Muscle of leg (tissue), 16 donors: ENCODE measurements at places on chromosomes 4 and X. TPM values are rescaled to one million over a fixed set of nuclear protein-coding genes. Genes with fewer than 3 reads are reported as not detected.

LANCL3 gene
- 0.13 TPM for total RNA-seq

PNMA5 gene
- total RNA-seq, result not detected

SMR3A gene
- total RNA-seq, result not detected

RASGEF1B gene
- 6.0 TPM for total RNA-seq

RNF128 gene
- 0.09 TPM for total RNA-seq

PGAM4 gene
- total RNA-seq, result 0.13 TPM

COX7B2 gene
- total RNA-seq, result not detected

HSFX2 gene
- total RNA-seq, result 0.75 TPM

IQCM gene
- total RNA-seq, result not detected

DNA sequence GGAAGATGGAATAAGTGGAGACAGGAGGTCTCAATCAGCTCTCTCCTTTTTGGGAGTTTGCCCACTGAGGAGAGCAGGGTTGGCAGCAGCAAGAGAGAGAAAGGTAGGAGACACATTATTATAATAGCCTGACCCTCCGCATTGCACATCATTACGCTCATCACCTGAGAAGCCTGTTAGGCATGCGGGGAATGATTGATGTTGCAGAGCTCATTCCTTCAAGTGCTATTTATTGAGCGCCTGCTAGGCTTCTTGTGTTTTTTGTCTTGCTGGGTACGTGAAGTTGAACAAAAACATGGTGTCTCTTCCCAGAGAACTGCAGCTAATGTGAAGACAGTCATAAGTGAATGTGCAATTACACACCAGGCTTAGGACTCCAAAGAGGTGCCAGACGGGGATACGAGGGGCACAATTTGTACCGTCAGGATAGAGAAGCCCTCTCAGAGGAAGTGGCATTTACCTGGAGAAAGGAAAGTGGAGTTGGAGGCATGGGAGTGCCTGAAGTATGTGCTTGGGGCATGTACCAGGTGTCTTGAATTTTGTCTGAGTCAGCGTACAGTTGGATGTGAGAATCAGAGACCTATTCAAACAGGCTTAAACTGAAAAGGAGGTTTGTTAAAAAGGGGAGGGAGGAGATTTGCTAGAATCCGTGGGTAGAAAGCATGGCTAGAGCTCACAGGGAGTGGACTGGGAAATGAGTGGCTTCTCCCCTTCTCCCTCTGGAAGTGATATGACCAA lies 90.2 kb upstream of the SOD3 start:
- no peak for DNase-seq

DNA sequence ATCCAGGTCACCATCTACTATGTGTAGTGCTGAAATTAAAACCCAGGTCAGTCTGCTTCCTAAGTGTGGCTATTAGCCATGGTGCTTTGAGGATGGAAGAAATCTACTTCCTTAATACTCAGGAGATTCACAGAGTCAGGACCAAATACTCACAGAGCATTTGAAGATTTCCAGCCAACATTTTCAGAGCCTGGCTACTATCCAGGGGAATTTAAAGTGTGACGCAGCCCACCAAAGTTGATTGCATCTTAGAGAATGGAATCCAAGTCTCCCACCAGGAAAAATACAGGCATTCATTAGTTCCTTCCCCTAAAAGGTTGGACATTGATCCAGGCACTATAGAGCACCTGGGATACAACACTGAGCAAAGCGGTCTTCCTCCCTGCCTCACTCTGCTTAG lies 83.8 kb downstream of the HS3ST1 start:
- DNase-seq, result no peak

DNA sequence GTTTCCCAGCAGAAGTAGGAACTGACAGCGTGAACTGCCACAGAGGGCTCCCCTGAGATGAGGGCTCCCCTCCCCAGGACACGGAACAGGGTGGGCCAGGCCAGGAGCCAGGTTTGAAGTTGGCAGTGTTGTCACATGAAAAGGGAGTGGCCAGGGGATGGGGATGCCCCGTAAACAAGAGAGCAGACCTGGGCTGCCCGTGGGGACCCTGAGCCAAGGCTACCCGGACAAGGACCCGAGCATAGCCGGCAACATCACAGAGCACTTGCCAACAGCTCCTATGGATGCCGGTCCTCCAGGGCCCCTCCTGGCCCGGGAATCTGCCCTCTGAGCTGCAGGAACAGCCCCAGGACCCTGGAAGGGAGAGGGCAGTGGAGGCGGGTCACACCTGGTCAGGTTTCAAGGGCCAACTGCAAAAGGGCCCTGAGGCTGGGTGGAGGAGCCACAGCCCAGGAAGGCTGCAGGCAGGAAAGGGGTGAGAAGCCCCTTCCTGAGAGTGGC lies 102.1 kb downstream of the CPZ start:
- DNase-seq, result no peak

- DNase-seq, result no peak
Measured at GRCh38 chrX:19852014-19853005, 35.1 kb downstream of the SH3KBP1 start.

- DNase-seq, result no peak
Measured at GRCh38 chr4:176529574-176529973, 209.8 kb downstream of the SPCS3 start.

DNA sequence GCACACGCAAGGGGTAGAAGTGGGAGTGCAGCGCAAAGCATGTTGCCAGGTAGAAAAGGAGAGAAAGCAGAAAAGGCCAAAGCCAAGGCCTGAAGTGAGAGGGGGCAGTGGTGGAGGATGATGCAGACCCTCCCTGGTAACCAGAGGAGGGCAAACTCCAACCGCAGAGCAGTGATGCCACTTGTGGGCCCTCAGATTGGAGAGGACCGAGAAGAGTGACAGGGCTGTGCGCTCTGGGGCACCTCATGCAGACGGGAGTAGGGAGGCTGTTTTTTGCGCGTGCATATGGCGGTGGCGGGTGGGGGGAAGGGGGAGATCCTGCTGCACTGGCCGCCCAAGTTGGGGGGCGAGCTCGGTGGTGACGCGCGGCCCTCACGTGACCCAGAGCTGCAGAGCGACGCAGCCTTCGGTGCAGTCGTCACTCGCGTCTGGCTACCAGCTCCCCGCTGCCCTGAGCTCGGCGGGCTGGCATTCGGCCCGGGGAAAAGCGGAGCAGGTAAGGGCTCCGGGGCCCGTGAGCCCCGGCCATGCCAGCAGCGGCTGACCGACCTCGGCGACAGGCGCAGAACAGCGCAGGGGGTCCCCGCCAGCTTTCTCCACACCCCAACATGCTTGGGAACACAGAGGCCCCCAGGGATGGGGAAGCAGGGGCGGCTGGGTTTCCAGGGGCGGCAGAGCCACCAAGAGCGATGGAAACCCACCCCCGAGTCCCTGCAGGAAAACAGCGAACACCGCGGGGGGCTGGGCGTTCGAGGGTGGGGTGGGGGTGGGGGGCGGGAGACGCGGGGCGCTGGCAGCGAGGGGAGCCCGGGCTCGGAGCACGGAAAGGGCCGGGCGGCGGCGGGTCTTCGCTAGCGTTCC lies at the start of gene BEX3:
Gene BEX3, plus strand, starts transcription at position 421 of the 861 bp plus-strand sequence. CDS start 984 bp downstream, outside the sequence.
- DNase-seq, result peak; percentile 76

- DNase-seq, result no peak
Measured at GRCh38 chrX:66130469-66130868, 33.6 kb upstream of the HEPH start.

DNA sequence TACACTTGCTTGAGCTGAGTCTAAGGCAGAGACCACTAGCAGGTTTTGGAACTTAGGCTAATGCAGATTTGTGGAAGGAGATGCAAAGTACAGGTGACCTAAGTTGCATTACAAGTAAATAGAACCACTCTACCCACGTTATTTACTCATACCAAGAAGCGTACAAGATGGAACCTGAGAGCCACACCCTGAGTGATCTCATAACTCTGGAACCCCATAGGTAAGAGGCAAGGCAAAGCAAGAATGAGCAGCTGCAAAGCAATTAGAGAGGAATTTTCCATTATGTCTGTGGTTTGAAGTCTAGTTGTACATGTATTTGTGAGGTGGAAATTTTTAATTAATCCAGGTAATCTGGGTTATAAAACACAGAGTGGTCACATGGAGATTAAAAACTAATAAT lies 55.4 kb downstream of the CC2D2A start:
- DNase-seq, result no peak

GRCh38 chrX:139932901-139933796 lies at the start of gene ATP11C:
ATP11C (minus strand) TSS chrX:139933053; CDS start chrX:139932042, 1,011 bp downstream.
- peak; percentile 93 for DNase-seq

DNA sequence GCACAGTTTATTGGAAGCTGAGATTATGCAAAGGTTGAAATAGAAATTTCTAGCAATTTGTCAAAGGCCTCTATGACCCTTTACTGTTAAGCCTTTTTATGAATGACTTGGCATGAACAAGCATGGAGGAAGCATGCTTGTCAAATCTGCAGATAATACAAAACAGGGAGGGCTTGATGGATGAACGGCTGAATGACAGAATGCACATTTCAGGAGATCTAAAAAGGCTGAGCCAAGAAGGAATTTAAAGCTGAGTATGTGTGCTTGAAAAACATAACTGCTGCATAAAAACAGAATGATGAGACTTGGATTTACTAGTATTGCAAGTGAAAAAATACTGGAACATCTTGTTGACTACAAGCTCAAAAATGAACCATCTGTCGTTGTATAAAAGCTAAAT lies 29.0 kb upstream of the UBE2K start:
- no peak for DNase-seq

GRCh38 chr4:13907255-13907751 lies 279.8 kb upstream of the BOD1L1 start:
- no peak for DNase-seq

- no peak for DNase-seq
Measured at GRCh38 chrX:148535639-148536038, 35.2 kb downstream of the AFF2 start.

DNA sequence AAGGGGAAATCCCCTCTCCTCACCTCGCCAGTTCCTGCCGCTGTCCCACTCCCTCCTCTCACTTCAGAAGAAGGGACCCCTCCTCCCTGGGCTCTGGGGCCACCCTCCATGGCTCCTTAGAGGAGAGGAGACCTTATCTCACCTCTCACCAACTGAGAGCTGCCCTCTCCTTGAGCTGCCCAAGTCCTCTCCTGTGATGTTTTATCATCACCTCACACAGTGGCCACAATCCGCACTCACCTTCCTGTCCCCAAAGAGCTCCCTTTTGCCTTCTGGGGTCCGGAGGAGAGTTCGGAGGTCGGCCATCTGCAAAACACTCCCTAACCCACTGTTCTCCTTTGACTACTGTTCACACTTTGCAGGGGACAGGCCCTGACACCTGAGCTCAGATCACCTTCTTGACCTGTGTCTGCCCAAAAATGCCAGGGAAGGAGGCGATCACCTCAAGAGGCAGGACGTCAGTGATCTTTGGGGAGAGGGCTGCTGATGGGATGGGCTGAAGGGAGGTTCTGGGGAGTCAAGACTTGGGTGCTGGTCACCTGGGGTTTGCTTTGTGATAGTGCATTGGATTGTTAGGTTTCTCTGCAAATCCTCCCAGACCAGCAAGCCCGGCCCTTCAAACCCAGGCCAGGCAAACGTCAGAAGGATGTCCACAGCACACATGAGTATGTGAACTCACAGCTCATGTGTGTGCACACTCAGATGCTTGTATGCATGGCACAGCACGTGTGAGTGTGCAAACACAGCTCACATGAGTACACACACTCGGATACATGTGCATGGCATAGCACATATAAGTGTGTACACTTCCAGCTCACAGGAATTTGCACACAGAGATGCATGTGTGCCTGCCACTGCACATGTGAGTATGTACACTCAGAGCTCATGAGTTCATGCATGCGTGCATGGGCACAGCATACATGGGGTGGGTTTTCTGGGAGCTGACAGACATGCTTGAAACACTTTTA lies 41.8 kb downstream of the HTRA3 start:
- DNase-seq, result no peak

GRCh38 chrX:41935832-41936231 lies 12.5 kb upstream of the CASK start:
- no peak for DNase-seq

DNA sequence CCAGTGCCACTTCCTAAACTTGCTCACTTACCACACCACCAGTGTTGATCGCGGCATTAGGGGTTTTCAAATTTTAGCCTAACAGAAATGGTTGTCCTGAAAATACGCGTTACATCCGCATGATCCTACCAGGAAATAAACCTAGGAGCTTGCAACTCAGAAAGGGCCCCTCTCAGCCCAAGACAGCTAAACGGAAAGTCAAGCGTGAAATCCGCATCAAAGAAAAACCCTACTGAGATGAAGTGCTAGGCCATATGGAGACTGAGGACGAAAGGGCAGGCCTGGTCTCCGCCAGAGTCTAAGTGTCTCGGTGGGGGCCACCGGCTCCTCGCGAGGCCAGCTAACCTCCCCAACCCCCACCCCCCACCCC lies 626 bp downstream of the YTHDC1 start:
- peak; percentile 74 for DNase-seq

DNA sequence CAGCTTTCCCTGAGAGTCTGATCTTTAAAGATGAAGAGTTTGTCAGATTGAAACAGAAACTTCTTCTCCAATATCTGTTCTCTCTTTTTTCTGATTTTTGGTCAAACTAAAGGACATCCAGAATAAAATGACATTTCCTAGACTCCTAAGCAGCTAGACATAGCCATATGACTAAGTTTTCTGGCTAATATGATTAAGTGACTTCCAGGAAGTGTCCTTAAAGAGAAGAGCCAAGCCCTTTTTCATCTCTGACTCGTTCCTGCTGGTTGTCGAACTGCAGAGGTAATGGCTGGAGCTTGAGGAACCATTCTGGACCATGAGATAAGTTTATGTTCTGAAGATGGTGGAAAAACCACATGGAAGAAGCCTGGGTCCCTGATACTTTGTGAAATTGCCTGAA lies 546.0 kb downstream of the BCOR start:
- no peak for DNase-seq

GRCh38 chr4:2592572-2592971 lies 56.1 kb downstream of the FAM193A start:
- no peak for DNase-seq
